NCI-H2029 treated with DMSO at 0.1 percent for 48 hours (cell line): ENCODE measurements at places on chromosomes 1 and 21.
A peak's percentile ranks its signal among the peaks of the same experiment; 100 is the strongest.

- no peak for DNase-seq
Observed at GRCh38 chr1:180751921-180752320, 120.1 kb downstream of the XPR1 start.

DNA sequence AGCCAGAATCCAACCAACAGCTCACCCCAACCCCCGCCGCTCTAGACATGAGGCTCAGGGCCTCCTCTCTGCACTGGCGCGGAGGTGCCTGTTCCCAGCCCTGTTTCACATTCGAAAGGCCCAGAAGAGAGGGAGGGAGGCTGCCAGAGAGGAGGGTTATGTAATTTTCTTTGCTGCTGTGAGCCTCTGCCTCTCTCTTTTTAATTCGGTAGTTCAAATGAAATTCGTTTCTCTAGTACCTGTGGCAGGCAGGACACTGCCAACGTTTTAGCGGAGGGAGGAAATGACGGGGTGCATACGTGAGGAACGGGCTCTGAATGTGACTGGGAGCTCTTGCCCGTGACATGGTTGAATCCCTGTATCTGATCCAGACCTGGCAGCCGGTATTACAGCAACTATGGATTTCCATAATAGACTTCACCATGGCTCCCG, 9.4 kb downstream of the PRDM16 start:
- DNase-seq, result no peak

- DNase-seq, result no peak
Observed at GRCh38 chr1:47231301-47232186, 481 bp downstream of the TAL1 start.

DNA sequence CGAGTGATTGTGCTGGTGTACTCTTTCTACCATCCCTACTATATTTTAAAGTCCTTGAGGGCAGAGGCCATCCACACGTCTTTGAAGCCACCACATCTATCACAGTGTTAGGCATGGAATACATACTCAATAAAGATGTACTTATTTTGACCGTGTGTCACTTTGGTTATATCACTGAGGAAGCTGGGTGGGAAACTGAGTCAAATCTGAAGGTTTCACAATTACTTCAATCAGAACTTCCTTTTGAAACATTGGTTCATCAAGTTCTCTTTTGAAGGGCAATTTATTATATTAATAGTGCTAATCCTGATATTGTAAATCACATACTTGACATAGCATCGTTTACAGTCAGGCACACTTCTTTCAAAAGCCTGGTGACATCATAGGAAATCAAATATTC, 53.3 kb upstream of the ATP1B1 start:
- DNase-seq, result no peak

- no peak for DNase-seq
Observed at GRCh38 chr1:19315378-19316198, 3.5 kb downstream of the SLC66A1 start.

DNA sequence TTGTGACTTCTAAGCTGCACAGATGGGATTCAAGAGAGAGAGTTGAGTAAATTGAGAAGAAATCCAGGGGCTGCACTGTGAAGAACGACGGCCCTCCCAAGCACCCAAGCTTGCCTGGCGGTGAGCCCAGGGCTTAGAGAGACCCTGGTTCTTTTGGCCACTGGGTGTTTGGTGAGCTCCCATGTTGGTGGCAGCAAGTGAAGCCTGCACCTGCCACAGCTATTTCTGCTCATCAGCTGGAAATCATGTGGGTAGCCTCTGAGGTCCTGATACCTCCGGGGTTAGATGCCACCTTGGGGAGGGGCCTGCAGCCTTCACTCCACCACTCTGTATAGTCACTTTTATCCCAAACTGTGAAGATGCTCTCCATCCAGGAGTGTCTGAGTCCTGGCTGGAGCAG, 6.2 kb upstream of the BTG2 start:
- no peak for DNase-seq

DNA sequence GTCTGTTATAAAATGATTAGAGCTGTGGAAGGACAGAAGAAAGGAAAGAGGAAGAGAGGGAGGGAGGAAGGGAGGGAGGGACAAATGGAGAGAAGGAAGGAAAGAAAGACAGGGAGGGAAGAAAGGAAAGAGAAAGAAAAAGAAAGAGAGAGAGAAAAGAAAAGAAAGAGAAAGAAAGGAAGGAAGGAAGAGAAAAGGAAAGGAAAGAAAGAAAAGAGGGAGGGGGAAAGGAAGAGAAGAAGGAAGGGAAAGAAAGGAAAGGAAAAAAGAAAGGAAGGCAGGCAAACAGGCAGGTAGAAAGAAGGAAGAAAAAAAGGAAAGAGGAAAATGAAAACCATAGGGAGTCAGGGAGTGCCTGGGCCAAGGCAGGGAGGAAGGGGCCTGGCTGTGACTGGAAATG, 14.5 kb upstream of the BACE2 start:
- DNase-seq, result no peak

DNA sequence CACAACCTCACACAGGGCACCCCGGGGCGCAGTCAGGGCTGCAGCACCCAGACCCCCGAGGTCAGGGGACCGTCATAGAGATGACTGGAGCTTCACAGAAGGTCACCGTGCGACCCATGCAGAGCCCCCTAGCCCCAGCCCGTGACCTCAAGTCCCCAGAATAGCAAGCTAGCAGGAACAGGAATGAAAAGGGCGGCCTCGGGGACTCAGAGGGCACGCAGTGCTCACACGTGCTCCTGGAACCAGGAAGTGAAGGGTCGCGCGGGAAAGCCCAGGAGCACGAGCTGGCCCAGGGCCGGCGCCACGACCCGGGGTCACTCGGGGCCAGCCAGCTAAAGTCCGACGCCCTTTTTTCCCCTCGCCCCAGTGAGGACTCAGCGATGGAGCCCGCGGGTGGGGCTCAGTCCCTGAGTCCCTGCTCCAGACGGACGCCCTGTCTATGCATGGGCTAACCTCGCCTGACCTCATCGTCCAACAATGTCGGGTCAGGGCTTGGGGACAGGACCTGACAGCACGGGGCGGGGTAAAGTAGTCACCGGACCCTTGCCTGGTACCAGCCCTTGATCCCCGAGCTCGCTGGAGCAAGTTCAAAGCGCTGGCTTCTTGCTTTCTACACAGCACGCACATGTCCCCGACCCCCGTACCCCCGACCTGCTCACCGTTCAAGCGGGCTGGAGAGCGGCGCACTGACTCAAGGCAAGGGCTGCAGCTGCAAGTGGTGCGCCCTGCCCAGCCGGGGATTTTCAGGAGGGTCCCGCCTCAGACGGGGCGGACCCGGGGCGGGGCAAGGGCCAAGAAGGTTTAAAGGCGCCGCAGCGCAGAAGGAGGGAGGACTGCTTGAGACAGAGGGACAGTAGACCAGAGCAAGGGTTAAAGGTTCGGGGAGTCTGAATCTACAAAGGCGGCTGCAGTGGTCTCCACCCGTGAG, at the start of gene TAGLN2:
TAGLN2 (minus strand) TSS at position 717 of the 928 bp plus-strand sequence. CDS start 4,998 bp downstream, outside the sequence.
- peak; percentile 19 for DNase-seq

DNA sequence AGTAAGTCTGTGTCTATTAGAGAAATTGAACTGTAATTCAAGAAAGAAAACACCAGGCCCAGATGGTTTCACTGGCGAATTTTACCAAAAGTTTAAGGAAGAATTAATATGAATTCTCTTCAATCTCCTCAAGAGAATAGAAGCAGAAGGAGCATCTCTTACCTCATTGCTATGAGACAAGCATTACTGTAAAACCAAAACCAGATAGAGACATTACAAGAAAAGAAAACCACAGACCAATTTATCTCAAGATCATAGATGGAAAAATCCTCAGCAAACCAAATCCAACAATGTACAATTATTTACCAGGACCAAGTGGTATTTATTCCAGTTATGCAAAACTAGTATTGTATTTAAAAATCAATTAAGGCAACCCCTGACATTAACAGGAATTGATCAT, 160.6 kb downstream of the LIPI start:
- DNase-seq, result no peak
